ENCODE measurements at places on chromosomes 13 and 19. TPM values are rescaled to one million over a fixed set of nuclear protein-coding genes. Genes with fewer than 3 reads are reported as not detected.

Gene CD33
- not detected for total RNA-seq

Gene RGS9BP
- total RNA-seq: 0.28 TPM

Gene CLEC17A
- total RNA-seq: 0.31 TPM

Gene TGFBR3L
- total RNA-seq: 1.8 TPM

Gene PABPC3
- 0.17 TPM for total RNA-seq

Gene URAD
- total RNA-seq: not detected

Gene ERICH6B
- not detected for total RNA-seq

Gene ASPDH
- not detected for total RNA-seq

Data from neural progenitor cell (in vitro differentiated cells).